NCI-H774 (cell line): ENCODE measurements at places on chromosomes 3 and 15.
A peak's percentile ranks its signal among the peaks of the same experiment; 100 is the strongest.

GRCh38 chr3:149321640-149322039 lies 11.8 kb downstream of the TM4SF18 start:
- DNase-seq: no peak

GRCh38 chr15:101494251-101494796 lies 4.8 kb upstream of the PCSK6 start:
- no peak for DNase-seq

DNA sequence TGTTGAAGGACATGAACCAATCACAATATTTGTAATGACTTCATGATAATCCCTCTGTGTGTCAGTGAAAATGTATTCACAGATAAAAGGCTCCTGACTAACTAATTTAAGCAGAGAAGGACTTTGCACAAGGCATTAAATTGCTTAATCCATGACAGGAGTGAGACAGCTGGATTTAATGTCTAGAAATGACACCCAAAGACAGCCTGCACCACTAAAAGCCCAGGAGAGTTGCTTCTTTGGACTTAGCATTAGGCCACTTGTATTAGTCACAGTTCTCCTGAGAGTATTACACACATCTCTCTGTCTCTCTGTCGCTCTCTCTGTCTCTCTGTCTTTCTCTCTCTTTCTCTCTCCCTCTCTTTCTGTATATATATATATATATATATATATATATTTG lies 180.4 kb downstream of the GOLGA8K start:
- no peak for DNase-seq

DNA sequence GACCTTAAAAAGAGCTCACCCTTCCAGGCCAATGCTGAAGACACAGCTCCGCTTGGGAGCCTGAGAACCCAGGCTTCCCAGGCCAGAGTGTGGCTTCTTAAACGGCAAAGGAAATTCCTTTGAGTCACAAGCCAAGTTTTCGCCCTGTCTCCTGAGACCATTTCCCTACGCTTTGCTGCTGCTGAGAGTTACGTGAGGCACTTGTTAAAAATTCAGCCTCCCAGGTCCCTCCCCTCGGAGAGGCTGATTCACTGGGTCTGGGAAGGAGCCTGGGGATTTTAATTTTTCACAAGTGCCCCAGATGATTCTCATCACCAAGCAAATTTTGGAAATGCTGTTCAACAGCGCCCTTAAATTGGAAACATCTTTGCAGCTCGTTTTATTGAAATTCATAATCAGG lies 25.5 kb downstream of the RLBP1 start:
- DNase-seq: no peak

GRCh38 chr3:127456471-127457093 lies 134.0 kb downstream of the TPRA1 start:
- DNase-seq: peak; percentile 39

DNA sequence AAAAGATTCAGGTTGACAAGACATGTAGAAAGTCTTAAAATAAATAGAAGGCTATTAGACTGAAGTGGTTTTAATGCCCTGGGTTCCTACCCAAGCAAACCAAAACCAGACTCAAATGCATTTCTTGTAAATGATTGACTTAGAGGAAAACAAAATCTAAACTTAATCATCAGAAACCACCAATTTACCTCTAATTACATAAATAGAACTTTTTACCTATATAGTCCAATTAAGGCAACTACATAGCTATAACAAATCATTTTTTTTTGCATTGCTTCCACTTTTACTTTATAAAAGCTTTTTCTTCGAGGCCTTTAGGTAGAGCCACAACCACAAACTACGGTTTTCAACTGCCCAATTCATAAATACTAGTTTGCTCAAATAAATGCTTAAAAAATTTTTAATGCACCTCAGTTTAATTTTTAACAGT lies 231.3 kb upstream of the ARHGEF26 start:
- no peak for DNase-seq

- DNase-seq: no peak
Observed at GRCh38 chr3:148232389-148232788, 465.3 kb upstream of the AGTR1 start.

DNA sequence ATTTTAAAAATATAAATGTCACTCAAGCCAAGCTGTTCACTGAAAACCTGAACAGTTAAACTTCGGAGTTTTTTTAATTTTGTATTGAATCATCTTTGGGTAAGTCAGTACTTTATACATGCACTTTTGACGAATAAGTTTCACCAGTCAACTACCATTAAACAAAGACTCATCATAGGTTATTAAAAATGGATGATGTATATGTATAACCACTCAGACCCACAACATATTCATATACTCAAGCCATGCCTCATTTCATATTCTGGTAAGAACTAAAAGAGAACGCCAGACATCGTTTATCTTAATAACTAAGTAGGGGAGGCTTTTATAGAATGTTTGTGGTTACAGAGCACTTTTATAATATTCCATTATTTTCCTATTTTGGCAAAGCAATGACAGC lies 18.3 kb downstream of the MSL2 start:
- no peak for DNase-seq

DNA sequence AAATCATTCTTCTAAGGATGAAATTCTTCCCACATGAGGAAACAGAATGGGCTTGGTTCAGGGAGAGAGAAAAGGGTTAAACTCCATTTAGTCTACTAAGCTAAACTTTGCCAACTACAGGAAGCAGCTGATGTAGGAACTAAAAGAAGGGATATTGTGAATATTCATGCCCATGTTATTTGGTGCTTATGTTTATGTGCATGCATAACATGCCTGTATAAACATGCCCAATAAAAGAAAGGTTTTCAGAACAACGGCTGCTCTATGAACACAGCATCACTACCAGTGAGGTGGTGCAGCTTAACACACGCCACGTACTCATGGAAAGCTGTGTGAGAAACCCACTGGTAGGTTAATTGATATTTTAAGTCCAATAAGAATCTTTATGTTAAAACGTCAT lies 59.4 kb upstream of the VGLL4 start:
- DNase-seq: no peak

- DNase-seq: no peak
Observed at GRCh38 chr3:59517388-59517787, 467.6 kb upstream of the CFAP20DC start.
